ENCODE measurements at places on chromosomes 3 and 15.

GRCh38 chr15:51883271-51883837, 53.9 kb downstream of the TMOD3 start:
- no peak for DNase-seq

DNA sequence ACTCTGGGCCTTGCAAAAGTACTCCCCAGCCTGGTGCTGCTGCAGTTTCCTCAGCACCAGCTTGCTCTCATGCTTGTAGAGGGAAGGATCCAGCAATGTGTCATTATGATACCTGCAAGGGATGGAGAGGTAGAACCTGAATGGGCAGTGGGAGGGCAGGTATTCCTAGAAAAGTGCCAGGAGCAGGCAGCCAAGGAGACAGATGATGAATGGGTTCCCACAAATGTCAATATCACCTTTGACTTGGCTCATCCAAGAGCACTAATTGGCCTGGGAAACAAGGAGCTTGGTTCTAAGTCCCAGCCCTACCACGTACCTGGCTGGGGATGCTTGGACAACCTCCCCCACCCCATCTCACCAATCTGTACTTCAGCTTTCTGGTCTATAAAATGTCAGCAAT, 9.4 kb downstream of the CILP start:
- DNase-seq, result no peak

DNA sequence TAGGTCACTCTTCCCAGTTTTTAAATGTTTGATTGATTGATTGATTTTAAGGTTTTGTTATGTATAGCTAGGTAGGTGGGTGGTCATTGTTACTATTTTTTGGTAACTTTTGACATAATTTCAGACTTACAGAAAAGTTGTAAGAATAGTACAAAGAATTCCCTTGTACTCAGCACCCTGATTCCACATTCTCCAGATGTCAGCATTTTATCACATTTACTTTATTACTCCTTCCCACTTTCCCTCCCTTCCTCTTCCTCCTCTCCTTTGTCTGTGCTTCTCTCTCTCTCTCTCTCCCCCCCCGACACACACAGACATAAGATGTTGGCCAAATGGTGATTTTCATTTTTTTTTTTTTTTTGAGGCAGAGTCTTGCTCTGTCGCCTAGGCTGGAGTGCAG, 14.8 kb downstream of the IDH3A start:
- no peak for DNase-seq

GRCh38 chr15:69484837-69485236, 32.2 kb downstream of the RPLP1 start:
- DNase-seq, result no peak

Measured in activated T-cell treated with anti-CD3 and anti-CD28 coated beads, Interleukin-2, amount 50 U/mL, for 72 hours (primary cell).